ENCODE measurements at places on chromosomes 11 and 22.

GRCh38 chr11:43819926-43820325 lies 60.7 kb upstream of the ALKBH3 start:
- no peak for DNase-seq

DNA sequence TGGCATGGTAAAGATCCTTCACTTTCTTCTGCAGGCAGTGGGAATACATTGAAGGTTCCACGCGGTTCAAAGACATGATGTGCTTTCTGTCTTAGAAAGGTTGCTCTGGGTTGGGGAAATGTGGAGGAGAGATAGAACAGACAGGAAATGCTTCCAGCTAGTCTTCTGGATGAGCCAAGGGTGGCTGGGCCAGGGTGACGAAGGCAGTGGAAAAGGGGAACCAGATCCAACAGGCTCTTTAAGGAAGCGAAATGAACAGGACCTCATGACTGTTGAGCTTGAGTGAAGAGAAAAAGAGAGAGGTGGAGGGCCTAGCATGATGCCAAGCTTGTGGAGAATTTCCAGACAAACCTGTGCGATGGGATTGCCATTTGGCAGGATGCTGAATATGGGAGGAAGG lies 56.4 kb upstream of the LMO1 start:
- no peak for DNase-seq

DNA sequence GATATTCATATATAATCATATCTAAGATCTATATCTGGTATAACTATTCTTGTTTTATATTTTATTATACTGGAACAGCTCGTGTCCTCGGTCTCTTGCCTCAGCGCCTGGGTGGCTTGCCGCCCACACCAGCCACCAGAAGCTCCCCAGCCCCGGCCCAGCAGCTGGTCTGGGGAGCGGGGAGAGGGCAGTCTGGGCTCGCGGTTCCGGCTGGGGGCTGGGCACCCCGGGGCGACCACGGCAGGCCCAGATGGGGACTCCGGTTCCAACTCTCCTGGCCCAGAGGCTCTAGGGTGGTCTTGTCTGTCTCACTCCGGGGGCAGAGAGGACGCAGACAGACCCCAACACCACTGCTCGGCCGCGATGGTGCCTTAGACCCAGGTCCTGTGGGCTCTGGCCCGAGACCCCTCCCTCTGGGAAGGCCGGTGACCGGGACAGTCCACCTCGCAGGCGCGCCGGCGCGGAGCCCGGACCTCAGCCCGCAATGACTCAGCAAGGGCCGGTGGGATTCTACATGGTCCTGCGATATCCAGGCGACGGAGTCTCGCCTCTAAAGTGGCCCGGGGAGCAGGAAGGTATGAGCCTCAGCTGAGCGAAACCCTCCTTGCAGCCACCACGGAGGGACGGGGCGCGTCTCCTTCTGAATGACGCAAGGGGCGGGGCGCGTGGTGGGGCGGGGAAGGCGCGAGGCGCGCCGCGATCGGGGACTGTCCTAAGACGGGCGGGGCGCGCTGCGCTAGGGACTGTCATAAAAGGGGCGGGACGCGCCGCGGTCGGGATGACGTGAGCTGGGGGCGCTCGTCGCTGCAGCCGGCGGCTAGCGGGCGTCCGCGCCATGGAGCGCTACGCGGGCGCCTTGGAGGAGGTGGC lies at the start of gene DGCR6:
Gene DGCR6, plus strand, starts transcription at position 781 of the 870 bp plus-strand sequence. Its CDS starts 55 bp downstream, at position 836.
- DNase-seq, result no peak

DNA sequence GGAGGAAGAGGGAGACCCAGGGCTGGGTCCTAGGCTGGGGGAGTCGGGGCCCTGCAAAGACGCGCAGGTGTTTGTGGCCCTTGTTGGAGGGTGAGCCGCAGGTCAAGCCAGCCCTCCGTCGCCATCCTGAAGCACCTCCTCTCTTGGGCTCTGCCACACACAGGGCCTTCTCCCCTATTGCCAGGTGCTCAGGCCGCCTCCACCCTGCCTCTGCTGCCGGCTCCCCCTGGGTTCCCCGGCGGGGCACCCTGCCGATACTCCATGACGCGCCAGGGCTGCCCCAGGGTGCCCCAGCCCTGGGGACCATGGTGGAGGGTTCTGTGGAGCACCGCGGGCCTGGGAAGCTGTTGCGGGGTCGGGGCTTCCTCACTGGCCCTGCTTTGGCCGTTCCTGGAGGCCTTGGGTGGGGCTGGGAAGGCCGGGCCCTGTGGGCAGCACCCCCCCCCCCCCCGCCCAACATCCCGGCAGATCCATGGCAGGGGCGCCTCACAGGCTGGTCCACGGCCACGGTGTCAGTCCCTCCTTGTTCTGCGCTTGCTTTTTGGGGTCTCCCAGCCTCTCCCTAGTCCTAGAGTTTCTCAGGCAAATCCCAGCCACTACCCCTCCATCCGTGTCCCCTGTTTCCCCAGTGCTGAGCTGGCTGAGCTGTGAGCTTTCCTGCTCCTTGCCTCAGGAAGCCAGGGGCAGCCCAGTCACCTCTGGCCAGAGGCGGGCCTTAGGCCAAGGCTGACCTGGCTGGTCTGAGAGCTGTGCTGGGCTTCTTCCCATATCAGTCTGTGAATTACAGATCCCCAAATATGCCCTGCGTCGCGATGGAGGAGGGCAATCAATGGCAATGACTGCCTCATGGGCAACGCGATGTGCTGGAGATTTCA lies 2.3 kb upstream of the ADORA2A start:
- no peak for DNase-seq

GRCh38 chr11:125214601-125215565 lies 50.3 kb downstream of the PKNOX2 start:
- no peak for DNase-seq

All from vagina (tissue), 2 donors.